ENCODE measurements at places on chromosomes 1 and 21.
A peak's percentile ranks its signal among the peaks of the same experiment; 100 is the strongest.

DNA sequence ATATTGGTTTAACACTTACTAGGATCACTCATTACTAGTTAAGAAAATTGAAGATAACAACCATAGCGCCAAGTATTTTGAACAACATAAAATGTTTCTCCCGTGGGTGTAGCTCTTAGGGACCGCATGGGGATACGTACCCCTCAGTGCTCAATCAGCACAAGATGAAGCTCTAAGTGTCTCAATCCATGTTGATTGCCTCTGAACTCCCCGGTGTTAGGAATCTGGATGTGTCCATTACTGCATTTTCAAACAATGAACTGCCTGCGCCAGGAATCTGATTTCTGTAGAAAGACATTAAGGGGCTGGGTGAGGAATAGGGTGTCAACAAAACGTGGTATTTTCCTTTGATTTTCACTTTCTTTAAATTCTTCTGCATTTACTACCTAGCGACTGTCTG lies 100.2 kb downstream of the LMO4 start:
- no peak for DNase-seq

DNA sequence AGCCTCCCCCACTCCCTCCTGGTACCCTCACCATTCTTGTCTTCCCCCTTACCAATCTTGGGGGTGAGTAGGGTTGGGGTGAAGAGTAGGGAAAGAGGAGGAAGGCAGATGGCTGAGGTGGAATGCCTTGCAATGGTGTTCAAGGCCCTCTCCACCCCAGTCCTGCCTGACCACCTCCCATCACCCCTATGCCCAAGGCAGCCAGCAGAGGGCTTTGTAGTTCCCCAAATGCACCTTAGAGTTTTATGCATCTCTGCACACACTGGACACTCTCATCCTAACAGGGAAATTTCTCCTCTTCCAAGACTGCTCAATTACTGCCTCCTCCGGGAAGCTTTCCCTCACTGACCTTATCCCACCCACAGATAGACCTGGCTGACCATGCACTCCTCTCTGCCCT lies 15.4 kb downstream of the KIF17 start:
- DNase-seq = no peak

GRCh38 chr1:36621531-36621930 lies 138.8 kb upstream of the CSF3R start:
- DNase-seq = no peak

DNA sequence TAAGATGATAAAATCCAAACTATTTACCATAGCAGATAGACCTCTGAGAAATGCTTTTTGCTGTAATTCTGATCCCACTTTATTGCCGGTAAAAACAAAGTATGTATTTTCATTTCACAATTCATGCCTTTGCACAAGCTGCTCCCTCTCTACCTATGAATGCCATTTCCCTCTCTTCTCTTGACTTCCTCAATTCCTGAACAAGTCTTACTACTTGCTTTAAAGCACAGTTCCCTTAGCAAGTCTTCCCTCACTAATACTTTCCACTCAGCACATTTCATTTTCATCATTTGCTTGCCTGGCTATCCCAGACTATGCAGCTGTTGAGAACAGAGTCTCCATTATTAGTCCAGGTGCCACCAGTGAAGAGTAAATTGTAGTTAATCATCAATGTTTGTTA lies 13.8 kb downstream of the GPATCH2 start:
- no peak for DNase-seq

- DNase-seq = no peak
These were observed 236.9 kb upstream of the NRIP1 start for GRCh38 chr21:15301736-15302135.

DNA sequence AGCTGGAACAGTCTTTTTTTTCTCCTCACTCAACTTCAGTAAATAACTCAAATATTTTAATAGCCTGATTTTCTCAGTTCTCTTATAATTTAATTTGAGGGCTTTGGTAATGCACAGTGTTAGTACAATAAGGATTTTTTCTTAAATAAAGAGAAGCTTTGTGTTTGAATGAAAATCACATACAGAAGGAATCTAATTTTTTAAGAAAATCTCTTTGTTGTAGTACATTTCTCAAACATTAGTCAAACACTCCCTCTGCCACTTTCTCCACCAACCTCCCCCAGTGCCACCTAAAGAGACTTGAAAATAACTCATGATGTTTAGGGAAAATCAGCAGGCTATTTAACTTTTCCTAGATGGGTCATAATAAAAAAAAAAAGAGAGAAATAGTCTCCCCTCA lies 42.3 kb upstream of the ACP6 start:
- no peak for DNase-seq

DNA sequence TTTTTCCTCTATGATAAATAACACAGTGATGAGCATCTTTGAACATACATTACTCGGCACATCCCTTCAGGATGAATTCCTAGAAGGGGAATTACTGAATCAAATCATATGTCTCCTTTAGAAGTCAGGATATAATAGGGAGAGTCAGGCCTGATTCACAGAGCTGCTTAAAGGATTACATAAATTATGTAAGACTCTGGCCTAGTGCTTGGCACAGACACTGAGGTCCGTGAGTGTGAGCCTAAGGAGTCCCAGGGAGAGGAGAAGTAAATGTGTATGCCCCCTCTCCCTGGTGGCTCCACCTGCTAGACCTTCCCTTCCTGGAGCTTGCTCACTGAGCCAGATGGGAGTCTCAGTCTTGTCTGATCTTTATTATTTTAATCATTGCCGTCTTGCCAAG lies 8.6 kb upstream of the FOXE3 start:
- no peak for DNase-seq

DNA sequence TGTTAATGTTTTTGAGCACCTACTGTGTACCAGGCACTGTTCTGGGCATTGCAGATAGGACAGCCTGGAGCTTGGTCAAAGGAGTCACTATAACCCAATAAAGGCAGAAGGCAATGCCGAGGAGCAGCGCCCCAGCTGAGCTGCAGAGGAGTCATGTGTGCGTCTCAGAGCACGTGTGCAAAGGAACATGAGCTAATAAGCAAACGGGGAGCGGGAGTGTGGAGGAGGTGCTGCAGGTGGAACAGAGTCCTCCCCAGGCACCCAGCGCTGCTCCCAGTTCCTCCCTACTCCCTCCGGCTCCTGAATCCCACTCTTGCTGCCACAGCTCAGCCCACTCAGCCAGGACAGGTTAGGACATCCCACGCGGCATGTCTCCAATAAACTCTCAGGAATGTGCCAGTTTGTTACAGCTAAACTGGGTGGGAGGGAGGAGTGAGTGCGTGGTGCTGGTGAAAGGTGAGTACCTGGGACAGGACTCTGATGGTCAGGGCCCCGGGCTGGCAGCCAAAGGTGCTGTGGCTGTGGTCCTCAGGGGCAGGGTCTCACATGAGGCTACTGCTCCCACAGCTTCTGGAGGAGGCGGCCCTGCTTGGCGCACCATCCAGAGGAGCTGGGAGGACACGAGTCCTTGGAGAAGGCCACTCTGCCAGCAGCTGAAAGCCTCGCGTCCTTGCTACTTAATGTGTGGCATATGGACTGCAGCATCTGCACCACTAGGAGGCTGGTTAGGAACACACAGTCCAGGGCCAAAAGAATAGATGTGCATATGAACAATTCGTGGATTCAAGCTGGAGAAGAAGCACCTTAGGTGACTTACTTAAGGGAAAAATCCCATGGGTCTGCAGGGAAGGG lies 52.3 kb downstream of the GRIK3 start:
- DNase-seq = no peak

- no peak for DNase-seq
These were observed 71.7 kb downstream of the SEC16B start for GRCh38 chr1:177897998-177898654.

- no peak for DNase-seq
These were observed 425.3 kb downstream of the DUSP10 start for GRCh38 chr1:221316491-221317056.

DNA sequence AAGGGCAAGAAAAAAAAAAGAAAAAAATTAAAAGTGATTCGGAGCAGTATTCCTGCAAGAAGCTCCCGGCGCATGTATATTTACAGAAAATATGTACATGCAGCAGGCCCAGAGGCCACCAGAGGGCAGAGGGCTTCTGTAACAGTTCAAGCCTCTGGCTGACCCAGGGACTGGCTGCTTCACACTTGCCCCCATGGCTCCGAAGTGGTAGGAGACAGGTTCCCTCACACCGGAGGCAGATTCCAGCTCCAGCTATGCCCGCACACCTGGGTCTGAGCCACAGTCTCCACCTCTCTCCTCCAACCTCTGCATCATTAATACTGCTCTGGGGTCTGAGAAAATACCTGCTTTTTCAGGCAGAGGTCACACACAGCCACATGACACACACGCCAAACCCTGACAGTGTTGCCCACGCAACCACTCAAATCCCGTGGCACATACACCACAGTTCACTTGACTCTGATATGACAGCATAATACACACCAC lies 2.2 kb upstream of the ARHGAP30 start:
- peak; percentile 33 for DNase-seq

- no peak for DNase-seq
These were observed 14.8 kb upstream of the CDCP2 start for GRCh38 chr1:54167422-54168139.

- no peak for DNase-seq
These were observed 336.4 kb downstream of the NTNG1 start for GRCh38 chr1:107477233-107477632.

DNA sequence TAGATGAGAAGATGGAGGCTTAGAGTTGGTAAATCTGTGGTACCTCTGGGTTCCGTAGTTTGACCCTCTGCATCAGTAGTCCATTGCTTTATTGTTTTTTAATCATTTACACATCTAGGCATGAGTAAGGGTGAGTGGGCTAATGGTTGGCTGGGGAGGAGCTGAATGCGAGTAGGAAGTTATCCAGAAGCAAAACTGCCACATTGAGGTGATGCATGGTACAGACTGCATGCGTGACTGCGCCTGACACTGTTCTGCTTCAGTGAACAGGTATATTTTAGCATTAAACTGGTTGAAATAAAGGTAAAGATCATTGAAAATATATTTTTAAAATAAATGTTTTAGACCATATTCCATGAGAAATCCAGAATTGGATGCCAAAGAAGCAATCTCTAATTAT lies 4.4 kb downstream of the DNAJC16 start:
- no peak for DNase-seq

GRCh38 chr1:78721136-78721535 lies 71.5 kb downstream of the IFI44 start:
- no peak for DNase-seq

DNA sequence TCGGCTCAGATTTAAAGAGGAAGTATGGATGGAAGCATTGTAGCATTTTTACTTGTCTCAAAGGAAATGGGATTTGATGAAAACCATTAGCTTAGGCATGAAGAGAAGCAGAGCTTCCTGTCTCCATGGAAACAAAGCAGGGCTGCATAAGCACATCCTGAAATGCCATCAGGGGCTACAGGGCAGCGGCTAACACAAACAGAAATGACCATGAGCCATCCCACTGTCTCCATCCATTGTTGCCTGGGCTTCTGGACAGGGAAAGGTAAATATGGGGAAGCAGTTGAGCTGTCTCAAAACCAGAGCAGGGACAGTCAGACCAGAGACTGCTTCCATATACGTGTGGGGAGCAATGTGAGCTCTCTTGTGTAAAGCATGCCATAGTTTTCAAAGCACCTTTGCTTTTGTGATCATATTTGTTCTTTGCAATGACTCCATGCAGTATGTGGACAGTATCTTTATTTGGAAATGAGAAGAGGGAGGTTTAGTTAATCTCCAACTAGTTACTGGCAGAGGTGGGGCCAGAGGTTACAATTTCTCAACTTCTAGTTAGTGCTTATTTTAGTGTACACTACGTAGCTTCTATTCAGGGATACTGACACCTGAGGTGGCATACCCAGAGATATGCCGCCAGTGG lies 176.1 kb downstream of the CACNA1E start:
- DNase-seq = no peak

DNA sequence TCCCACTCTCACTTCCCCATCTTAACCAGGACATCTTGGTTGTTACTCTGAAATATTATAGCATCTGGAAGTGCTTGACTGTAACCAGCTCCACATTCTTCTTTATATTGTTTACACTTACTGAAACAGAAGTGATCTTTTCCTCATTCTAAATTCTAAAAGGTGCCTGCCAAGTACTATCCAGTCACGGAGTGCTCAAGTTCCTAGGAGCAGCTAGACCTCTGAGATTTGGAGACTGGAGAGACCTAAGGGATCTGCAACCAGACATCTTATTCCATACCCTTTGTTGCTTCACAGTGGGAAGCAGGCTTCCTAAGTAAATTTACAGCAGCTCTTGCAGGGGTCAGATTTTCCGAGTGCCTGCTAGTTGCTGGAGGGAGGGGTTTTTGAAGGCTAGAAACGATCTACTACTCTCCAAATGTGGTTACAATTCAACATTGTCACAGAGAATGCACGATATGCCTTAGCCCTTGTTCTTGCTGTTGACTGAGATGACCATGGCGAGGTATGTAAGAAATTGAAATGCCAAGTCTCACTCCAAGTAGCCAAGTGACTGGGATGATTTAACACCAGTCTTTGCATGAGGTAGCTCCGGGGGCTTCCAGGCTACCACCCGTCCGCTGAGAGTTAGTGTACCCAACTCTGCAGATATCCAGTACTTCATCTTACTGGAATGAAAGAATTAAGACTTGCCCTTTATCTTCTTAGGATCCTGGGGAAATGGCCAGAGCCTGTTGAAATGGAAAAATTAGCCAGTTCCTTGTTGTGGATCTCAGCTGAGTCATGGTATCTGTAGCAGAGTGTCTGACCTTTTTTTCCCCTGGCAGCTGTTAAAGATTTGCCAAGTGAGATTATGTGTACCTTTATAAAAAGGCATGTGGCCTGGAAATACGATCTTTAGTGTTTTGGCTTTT lies 150.8 kb downstream of the MAST2 start:
- no peak for DNase-seq

- no peak for DNase-seq
These were observed 34.3 kb downstream of the XKR8 start for GRCh38 chr1:27994060-27994459.

DNA sequence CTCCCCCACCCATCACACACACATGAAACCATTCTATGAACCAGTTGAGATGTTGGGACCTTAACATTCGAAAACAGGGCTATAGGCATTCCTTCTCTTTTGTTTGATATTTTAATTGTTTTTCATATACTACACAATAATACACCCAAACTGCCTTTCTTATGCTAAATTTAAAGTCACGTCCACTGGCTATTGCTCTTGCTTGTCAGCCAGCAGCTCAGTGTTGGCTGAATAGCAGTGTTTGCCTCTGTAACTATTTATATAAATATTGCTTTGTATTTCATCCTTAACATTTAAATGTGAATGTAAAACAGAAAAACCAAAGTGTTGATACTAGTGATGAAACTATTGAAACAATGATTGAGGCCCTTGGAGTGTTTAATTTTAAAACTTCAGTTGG lies 234.4 kb upstream of the KCNK2 start:
- DNase-seq = no peak

DNA sequence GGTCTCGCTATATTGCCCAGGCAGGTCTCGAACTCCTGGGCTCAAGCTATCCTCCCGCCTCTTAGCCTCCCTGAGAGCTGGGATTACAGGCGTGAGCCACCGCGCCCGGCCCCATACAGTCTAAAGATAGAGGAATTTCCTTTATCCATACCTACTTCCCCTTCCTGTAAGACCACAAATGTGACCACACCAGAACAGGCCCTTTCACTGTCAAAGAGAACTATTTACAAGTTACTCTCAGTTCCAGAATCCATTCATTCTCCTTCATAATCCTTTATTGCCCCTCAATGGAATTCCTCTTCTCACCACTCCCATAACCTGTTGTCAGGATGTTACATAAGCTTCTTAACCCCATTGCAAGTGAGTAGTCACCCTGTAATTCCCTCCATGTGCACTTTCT lies 26.3 kb upstream of the SLC5A9 start:
- no peak for DNase-seq
